NCI-H1417 treated with DMSO at 0.1 percent for 48 hours (cell line): ENCODE measurements at places on chromosomes 3 and 15.

DNA sequence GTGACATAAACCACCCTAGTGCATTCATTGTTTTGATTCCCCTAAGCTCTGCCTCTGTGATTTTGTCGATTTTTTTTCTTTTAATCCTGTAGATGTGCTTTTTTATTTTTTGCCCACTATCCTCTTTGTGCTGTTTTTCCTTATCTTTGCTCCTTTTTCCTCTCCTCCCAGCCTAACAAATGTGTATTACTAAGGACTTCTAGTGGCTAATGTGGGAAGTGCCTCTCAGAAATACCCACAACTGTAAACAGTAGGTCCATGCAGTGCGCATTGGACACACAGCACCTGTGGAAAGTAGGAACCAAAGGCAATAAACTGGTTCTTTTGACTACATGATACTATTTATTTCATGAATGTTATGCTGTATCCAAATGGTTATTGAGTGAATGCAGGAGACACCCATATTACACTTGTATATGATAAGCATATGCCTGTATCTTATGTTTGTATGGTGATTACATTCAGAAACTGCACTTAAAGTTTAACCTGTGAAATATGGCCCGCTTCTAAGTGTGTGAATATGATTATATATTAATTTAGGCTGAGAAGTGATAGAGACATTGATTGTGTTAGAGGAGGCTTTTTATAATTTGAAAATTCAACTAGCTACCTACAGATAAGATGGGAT, 147.8 kb downstream of the PLCL2 start:
- no peak for DNase-seq

DNA sequence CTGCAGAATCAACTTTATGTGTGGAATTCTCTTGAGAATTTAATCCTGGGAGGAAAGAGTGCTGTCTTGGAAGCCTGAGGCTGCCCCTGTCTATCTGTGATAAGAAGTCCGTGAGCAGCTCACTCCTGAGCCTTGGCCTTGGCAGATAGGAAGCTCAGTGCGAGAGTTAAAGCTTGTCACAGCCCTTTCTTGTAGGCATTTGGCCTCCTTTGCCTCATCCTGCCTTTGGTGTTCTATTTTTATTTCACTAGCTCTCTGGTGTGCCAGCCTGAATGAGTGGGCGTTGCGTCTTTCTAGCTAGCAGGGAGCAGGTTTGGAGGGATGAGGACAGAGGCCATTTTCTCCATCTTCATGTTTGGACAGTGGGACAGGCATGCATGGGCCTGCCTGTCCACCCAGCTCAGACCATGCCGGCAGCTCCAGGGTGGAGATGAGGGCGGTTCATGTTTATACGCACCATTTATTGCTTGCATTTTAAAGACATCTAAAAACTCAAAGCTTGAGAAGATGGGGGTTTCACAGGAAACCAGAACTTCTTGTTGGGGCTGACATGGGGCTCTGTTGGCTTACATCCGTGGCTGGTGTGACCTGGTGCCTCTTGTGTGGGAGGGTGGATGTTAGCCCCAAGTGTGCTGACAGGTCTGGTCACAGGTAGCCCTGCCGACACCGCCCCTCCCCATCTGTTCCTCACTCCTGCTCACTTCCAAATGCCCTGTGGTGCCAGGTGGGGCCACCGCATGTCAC, 29.8 kb downstream of the IRAK2 start:
- no peak for DNase-seq

GRCh38 chr3:126211569-126211968, 31.2 kb upstream of the ALDH1L1 start:
- no peak for DNase-seq

- no peak for DNase-seq
These were observed 5.2 kb downstream of the POLR2H start for GRCh38 chr3:184366619-184367289.

- no peak for DNase-seq
These were observed 12.1 kb downstream of the SEMA3F start for GRCh38 chr3:50167069-50167840.

GRCh38 chr3:138349926-138350665, 1.7 kb downstream of the MRAS start:
- DNase-seq = no peak

DNA sequence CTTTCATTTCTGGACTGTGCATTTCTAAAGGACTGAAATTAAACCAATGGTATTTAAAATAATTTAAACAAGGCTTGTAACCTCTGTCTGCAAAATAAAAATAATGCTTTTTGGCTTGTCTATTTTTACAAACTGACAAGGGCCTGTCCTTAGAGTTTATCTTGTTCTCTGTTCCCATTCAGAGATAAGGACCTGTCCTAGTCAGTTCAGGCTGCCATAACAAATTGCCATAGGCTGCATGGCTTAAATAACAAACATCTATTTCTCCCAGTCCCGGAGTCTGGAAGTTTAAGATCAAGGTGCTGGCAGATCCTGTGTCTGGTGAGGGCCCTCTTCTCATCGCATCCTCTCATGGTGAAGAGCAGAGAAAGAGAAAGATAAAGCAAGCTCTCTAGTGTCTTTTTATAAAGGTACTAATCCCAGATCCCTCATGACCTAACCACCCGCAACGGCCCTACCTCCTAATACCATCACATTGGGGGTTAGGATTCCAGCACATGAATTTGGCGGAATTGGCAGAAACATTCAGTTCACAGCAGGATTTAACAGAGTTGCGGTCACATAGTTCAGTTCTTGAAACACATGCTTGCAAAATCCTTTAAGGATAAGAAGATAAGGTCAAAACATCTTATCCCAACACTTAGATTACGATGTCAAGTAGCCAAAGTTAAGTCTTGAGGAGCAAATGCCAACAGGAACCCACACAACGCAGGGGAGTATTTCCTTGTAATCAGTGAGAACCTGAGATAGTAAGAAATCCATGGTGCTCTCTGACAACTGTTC, 17.8 kb downstream of the KBTBD8 start:
- no peak for DNase-seq

GRCh38 chr15:62392376-62392775, 227.3 kb upstream of the C2CD4B start:
- DNase-seq = no peak

- no peak for DNase-seq
These were observed 122.2 kb downstream of the SYNPR start for GRCh38 chr3:63400246-63400860.

GRCh38 chr3:95899911-95900310, 914.5 kb upstream of the EPHA6 start:
- no peak for DNase-seq

GRCh38 chr15:91308199-91308598, 208.1 kb downstream of the SV2B start:
- DNase-seq = no peak

GRCh38 chr3:181455276-181455675, 256.4 kb upstream of the SOX2 start:
- DNase-seq = no peak

GRCh38 chr3:186589121-186589520, 18.6 kb downstream of the DNAJB11 start:
- no peak for DNase-seq

DNA sequence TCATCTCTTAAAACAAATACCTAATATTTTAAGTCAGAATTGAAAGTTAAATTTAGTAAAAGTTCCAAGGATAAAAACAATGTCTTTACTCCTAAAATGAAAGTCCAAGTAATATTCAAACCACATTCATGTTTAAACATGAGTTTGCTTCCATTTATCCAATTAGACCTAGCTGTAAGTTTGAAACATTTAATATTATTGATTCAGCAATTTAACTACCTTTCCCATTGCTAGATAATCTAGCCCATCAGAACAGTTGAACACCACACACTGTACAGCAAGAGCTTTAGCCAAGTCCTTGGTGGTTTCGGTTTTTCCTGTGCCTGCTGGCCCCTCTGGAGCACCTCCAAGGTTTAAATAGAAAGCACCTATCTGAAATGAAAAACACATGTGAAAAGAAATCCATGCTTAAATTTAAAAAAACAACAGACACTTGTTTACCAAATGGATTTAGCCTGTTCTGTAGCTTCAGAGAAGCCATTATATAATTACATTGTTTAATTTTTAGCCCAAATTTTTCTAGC, 97.8 kb downstream of the DNAH12 start:
- no peak for DNase-seq

GRCh38 chr15:62344806-62345539, 179.9 kb upstream of the C2CD4B start:
- DNase-seq = no peak

- DNase-seq = no peak
These were observed 100.7 kb upstream of the SCN10A start for GRCh38 chr3:38916706-38917105.

GRCh38 chr3:35071772-35072171, 567.6 kb upstream of the ARPP21 start:
- DNase-seq = no peak

GRCh38 chr15:94238539-94239118, 7.3 kb downstream of the MCTP2 start:
- no peak for DNase-seq

DNA sequence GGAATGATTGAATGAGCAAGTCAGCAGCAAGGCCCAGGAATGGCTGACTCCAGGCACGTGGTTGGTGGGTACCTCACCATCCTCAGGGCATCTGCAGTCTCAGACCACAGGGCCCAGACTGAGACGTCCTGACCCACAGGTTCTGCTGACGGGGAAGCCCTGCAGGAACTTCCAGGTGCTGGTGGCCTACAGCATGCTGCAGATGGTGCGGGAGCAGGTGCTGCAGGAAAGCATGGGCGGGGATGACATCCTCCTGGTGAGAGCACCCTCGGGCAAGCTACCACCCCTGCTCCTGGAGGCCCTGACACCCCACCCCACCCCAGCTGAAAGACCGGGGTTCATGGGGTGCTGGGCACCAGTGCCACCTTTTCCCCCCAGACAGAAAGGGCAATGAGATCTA, 14.1 kb downstream of the TBC1D21 start:
- no peak for DNase-seq

DNA sequence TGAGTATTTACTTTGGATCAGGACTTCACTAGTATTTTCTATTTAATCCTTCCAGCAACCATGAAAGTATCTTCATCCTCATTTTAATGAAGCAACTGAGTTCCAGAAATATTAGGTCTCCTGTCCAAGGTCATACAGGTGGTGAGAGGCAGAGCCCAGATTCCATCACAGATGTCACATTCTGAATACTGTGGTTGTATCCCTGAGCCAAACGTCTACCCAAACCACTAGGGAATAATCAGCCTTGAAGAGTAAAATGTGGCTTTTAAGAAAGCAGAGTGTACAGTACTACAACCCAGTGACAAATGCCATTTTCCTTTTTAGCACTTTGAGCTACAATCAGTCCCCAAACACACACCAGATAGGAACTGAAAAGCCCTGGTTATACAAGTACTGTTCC, 93.3 kb upstream of the TRIM42 start:
- DNase-seq = no peak

- no peak for DNase-seq
These were observed 121.1 kb upstream of the ACP3 start for GRCh38 chr3:132196113-132196512.

GRCh38 chr3:106302451-106303221, 433.8 kb upstream of the CBLB start:
- no peak for DNase-seq

GRCh38 chr3:169085827-169086226, 577.7 kb downstream of the MECOM start:
- no peak for DNase-seq

DNA sequence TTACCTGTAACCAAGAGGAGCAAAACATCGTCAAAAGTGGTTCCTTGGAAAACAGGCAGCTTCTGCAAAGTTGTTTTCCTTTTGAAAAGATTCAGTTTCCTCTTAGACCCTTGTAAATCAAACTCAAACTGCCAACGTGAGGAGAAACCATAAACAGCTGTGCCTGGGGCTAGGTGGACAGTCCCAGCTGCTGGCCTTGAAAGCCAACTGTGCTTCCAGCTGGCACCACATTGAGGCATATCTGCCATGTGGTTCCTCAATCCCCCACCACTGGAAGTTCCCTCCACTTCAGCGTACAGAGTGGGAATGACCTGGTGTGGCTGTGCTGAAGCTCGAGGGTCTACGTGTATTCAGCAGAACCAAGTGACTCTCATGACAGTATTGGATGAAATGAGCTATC, 40.9 kb downstream of the HRH1 start:
- DNase-seq = no peak

DNA sequence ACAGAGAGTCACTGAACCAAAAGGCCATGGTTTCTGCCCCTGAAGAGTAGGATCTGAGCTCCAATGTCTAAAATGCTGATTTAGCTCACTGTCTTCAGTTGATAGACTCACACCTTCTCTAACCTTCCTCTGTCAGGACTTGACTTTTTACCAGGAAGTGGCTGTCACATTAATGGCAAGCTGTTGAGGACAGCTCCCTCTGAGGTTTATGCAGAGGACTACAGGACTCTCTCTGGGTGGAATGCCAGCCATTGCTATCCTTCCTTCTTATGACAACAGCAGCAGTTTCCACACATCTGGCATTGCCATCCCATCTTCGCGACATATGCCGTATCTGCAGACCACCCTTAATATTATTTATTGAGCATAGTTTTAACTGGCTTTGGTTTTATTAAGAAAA, 103.8 kb upstream of the PRICKLE2 start:
- no peak for DNase-seq

DNA sequence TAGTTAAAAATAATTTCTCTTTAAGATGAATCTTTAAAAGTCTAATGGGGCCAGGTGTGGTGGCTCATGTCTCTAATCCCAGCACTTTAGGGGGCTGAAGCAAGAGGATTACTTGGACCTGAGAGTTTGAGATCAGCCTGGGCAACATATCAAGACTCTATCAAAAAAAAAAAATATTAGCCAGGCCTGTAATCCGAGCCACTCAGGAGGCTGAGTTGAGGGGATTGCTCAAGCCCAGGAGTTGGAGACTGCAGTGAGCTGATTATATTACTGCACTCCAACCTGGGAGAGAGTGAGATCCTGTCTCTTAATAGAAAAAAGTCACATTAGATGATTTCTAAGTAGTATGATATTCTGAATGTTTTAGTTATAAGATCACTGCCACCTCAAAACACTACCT, 322.0 kb upstream of the MANF start:
- no peak for DNase-seq

GRCh38 chr3:64494526-64494925, 193.3 kb downstream of the ADAMTS9 start:
- DNase-seq = no peak

- DNase-seq = peak; percentile 29
These were observed 136.0 kb upstream of the RAP2B start for GRCh38 chr3:153026026-153026425.

DNA sequence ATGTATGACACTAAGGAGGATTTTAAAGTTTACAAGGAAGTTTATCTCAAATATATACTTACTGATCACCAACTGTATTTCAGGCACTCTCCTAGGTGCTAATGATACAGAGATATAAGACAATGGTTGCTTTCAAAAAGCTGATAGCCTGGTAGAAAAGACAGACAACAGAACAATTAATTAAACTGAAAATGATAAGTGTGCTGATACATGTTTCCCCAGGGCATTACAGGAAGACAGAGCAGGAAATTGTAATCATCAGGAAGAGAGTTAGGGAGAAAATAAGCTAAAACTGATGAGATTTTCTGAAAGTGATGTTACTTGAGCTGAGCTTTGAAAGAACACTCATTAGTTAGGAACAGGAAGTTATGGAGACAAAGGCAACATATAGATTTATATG, 229.7 kb downstream of the RSRC1 start:
- no peak for DNase-seq
